CD4-positive, alpha-beta T cell treated with Interferon alpha-2 for 1 hour (primary cell): ENCODE measurements at places on chromosomes 2 and 18.

DNA sequence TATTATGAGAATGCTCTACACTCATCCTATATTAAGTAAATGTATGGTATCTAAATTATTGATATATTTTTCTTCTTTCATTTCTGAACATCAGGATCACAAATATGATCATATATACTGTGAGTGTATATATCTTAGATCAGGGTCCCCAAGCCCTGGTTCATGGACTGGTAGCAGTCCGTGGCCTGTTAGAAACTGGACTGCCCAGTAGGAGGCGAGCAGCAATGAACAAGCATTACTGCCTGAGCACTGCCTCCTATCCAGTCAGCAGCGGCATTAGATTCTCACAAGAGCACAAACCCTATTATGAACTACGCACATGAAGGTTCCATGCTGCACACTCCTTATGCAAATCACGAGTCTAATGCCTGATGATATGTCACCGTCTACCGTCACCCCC, 1247.1 kb upstream of the NXPH2 start:
- DNase-seq = no peak

GRCh38 chr2:242034138-242034537, 164.6 kb downstream of the RTP5 start:
- DNase-seq = no peak

DNA sequence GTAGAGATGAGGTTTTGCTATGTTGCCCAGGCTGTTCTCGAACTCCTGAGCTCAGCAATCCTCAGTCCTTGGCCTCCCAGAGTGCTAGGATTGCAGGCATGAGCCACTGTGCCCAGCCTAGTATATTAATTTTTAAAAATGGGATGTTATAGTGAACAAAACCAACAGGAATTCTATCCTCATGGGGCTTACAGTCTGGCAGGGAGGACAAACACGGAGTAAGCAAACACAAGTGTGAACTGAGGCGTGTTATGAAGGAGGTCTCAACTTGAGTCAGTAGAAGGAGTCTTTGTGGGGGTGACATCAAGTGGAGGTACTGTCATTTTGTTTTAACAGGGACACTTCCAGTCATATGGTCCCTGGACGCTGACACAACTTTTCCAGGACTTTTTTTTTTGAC, 33.1 kb downstream of the EMILIN2 start:
- no peak for DNase-seq

DNA sequence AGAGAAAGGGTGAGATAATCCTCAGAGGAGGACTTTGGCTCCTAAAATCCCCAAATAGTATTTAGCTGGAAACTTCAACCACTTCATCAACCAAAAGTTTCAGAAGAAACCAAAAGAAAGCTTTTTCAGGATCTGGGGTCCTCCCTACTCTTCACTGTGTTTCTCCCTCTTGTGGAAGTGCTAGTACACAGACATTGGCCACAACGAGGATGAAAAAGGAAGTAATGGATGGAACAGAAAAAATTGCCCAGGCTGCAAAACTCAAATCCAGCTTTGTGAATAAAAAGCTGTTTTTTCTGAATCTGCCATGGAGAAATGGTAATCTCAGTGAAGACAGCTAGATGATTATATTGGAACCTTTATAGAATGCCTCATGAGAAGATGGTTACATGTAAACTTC, 4.0 kb downstream of the PID1 start:
- DNase-seq = no peak

- peak; percentile 22 for DNase-seq
Measured at GRCh38 chr2:145751629-145752028, 1231.7 kb upstream of the ZEB2 start.

DNA sequence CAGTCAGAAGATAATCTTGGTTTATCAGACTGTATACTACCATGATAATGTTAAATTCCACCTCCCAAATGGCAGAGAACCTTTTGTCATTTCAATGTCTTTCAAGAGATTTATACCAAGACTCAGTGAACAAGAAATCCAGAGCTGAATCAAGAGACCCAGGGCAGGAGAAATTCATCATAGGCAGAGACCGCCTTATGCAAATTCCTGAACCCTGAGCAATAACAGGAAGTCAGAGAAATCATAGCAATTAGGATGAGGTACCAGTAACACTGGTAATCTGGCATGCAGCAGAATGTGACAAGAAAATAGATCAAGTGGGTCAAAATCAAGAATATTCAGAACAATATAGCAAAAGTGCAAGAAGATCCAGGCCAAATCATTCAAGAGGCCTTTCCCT, 412.4 kb upstream of the LRATD1 start:
- no peak for DNase-seq
